ENCODE measurements at places on chromosomes 11 and 22.

DNA sequence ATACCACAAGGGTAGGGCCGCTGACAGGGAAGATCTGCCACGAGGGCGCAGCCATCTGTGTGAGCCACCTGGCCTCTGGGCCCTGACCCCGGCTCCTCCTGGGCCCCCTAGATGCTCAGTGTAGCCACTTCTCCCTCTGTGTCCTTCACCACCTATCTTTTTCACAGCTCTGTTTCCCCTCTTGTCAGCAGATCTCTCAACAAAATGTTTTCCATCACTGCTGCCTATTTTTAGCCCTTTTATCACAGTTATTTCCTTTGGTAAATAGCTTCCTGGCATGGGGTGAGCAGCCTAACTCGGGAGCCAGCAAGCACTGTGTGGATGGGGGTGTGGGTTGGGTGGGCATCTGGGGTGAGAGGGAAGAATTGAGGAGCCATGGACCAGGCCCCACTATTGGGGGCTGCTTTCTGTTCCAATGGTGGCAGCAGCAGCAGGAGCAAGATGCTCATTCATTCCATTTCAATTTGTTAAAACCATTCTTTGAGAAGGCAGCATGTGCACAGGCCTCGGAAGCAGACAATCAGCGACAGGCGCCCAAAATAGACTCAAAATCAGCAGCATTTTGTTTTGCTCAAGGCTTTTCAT lies 135.2 kb upstream of the NAV2 start:
- no peak for DNase-seq

DNA sequence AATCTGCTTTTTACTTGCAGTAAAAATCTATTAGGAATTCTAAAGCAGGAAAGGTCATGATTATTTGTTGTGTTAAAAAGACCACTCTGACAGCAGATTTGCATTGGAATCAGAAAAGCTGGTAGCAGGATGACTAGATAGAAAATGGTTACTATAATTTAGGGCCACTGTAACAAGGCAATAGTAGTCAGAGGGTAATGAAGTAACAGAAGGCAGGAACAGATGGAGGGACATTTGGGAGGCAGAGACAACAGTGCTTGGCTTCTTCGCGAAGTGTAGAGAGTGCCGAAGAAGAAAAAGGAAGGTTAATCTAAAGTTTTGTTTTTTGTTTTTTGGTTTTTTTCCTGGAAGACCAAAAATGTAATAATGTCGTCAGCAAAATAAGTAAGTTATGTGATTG lies 129.8 kb upstream of the SLC5A12 start:
- DNase-seq, result no peak

- DNase-seq, result no peak
Observed at GRCh38 chr11:56013805-56014204, 13.6 kb upstream of the OR5AS1 start.

GRCh38 chr11:19447150-19447566 lies 206.4 kb upstream of the E2F8 start:
- DNase-seq, result peak; percentile 37

- DNase-seq, result peak; percentile 57
Observed at GRCh38 chr11:78138694-78139421, 568 bp downstream of the ALG8 start.

DNA sequence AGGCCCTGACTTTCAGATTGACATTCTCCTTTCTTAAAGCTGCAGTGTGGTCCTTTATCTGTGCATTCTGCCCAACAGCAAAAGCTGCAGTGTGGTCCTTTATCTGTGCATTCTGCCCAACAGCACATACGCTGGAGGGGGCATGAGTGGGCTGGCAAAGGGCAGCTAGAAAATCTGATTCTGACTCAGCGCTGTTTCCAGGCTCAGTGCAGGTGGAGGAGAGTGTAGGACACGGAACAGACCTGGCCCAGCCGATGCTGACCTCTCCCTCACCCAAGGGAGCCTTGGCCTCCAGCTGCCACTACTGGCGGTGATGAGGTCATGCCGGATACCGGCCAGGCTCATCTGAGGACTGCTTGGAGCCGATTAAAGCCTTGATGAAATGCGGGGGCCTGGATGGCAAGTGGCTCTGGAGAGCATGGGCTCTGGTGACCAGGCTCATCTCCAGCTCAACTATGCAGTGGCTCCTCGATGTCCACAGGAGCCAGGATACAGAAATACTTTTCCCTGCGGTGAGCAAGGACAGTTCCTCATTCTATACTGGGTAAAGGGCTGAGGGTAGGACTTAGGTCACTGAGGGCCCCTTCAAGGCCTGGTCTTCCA lies 84.6 kb downstream of the CLPB start:
- DNase-seq, result no peak

- no peak for DNase-seq
Observed at GRCh38 chr11:122139595-122139866, 23.5 kb upstream of the BLID start.

DNA sequence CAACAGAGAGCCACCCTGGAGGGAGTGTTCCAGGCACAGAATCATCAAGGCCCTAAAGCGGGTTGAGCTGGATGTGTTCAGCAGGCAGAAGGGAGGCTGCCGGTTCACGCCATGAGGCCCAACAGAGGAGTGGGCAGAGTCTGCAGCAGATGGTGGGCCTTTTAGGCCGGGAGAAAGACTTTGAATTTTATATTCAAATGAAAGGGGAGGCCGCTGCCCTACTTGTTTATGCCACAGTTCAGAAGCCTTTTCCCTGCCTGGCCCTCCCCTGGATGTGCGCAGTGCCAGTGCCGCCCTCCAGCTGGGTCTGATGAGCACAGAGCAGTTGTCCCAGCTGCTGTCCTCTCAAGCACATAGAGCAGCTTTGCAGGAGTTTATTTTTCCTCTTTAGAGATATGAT lies 46.9 kb upstream of the TTC12 start:
- DNase-seq, result no peak

GRCh38 chr11:133064152-133064877 lies 468.0 kb downstream of the OPCML start:
- peak; percentile 30 for DNase-seq

- DNase-seq, result no peak
Observed at GRCh38 chr22:46593211-46593681, 26.9 kb upstream of the GRAMD4 start.

- no peak for DNase-seq
Observed at GRCh38 chr11:130995266-130995665, 79.0 kb upstream of the SNX19 start.

DNA sequence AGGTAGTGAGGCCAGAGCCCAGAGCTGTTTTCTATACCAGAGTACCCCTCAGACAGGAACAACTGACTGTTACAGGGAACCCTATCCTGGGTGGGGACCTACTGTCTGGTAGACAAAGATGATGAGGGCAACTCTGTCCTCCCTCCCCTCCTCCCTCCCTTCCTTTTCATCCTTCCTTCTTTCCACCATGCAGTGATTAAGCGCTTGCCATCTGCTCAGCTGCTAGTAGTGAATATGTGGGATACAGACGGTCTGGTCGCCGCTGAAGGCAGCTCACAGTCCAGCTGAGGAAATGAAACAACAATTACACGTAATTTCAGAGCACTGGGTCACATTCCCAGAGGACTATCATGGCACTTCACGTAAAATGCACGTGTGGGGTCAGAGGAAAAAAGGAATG lies 597.1 kb downstream of the BUD13 start:
- no peak for DNase-seq

DNA sequence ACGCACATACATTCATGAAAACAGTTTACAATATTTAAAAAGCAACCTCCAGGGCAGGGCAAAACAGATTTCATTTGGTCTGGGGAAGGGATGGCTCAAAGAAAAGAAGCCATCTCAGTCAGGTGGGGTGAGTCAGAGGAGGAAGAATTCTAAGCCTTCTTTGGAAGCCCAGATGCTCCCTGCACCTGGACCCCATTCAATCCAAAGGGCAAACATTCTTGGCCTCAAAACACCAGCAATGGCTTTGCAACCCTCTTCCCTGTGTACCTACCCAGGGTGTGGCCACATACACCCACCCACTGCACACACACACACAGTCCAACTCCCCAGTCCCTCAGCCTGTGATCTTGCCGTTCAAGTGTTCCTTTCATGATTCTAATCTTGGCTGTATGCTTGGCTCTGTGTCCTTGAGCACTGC lies 2.0 kb downstream of the KCNE3 start:
- DNase-seq, result no peak

GRCh38 chr22:28229566-28230485 lies 310.8 kb upstream of the PITPNB start:
- DNase-seq, result no peak

GRCh38 chr11:55503449-55503848 lies 50.8 kb upstream of the OR4C15 start:
- DNase-seq, result no peak

DNA sequence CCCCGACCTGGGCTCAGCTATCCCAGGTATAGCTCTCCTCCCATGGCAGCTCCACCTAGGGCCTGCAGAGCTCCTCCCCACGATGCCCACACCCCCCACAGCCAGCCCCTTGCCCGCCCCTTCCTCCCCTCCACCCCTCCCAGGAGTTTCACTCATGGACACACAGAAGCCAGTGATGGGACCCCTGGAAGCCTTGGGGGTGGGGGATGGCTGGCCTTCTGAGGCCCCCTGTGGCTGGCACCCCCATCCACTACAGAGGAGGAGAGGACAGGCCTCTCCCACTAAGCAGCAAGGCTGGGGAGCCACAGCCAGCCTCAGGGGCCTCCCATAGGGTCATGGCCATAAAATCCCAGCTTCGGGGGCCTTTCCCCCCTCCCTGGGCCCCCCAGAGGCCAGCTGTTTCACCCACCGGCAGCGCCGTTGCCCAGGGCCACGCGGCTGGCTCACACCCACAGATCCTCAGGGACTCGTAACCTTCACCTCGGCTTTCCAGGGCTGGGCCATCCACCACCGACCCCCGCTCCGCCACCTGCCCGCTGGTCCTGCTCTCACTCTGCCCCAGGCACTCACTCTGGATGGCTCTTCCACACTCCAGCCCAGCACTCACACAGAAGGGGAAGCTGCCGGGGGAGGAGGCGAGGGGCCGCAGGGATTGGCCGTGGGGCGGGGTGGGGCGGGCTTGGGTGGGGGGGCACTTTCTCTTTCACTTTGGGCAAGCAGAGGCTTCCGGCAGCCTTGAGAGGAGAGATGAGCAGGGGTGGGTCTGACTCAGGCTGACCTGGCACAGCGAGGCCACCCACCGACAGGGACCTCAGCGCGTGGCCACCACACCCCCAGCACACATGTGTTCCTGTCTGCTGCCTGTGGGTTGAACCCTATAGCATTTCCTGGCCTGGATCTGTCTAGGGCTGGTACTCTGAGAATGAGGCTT lies 2.2 kb downstream of the SLC25A22 start:
- peak; percentile 72 for DNase-seq

GRCh38 chr11:77411717-77412441 lies 62.0 kb downstream of the PAK1 start:
- peak; percentile 92 for DNase-seq

- DNase-seq, result no peak
Observed at GRCh38 chr11:102332611-102332994, 14.4 kb upstream of the BIRC2 start.

Data from mammary epithelial cell (primary cell).